Ovary (tissue), 10 donors: ENCODE measurements at places on chromosomes 6 and 20.
A peak's percentile ranks its signal among the peaks of the same experiment; 100 is the strongest.

GRCh38 chr6:111238464-111239119 lies 151.3 kb downstream of the SLC16A10 start:
- no peak for DNase-seq

DNA sequence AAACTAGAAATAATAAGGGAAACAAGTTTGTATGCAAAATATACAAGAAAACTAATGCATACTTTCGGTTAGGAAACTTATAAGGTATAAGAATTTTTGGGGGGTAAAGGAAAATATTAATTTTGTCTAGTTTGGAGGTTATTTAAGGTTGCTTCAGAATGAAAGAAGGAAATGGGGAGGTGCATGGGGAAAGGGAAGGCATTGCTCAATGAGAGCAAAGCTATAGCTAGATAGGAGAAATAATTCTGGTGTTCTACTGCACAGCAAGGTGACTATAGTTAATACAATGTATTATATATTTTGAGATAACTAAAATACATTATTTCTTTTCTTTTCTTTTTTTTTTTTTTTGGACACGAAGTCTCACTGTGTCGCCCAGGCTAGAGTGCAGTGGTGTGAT lies 5.4 kb upstream of the MYMX start:
- no peak for DNase-seq

DNA sequence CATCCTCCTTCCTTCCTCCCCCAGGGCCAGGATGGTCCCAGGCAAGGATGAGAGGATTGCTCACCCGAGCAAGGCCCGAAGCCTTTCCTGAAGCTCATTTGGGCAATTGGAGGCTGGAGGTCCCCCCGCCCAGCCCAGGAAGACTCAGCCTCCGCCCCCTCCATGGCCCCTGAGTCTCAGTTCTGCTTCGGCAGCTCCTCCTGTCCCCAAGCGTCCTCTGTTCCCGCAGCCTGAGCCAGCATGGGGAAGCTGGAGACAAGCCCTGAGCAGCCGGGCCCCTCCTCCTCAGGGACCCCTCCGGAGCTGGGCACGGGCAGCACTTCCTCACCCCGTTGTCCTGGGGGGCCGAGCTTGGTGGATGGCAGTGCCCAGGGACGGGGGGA lies 26.0 kb downstream of the SLC17A9 start:
- DNase-seq: no peak

DNA sequence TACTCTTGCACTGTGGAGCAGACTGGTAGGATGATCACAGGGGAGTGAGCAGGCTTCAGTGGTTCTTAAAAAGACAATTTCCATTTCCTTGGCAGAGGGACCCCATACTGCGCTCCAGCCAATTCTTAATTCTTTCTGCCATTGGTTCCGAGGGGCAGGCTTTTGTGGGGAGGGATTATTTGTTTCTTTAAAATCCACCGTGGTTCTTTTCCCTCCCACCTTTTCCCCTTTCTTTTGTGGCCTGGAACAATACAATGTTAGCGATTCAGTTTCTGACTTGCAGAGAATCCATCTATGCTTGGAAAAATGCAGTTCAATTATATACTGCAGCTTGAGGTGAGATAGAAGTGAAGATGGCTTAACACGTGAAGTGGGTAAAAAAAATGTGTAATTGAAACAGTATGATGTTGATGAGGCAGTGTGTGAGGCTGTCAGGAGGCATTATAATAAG lies 379.0 kb upstream of the FLRT3 start:
- DNase-seq: no peak

DNA sequence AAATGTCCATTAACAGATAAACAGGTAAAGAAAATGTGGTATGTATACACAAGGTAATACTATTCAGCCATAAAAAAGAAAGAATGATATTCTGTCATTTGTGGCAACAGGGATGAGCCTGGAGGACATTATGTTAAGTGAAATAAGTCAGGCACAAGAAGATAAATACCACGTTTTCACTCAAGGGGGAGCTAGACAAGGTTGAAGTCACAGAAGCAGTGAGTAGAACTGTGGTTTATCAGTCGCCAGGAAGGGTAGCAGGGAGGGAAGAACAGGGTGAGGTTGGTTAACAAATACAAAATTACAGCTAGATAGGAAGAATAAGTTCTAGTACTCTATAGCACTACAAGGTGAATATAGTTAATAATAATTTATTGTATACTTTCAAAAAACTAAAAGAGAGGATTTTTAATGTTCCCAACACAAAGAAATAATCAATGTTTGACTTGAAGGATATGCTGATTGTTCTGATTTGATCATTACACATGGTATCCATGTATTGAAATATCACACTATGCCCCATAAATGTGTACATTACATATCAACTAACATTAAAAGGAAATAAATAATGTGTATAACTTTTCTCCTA lies 21.1 kb downstream of the RTN4IP1 start:
- no peak for DNase-seq

DNA sequence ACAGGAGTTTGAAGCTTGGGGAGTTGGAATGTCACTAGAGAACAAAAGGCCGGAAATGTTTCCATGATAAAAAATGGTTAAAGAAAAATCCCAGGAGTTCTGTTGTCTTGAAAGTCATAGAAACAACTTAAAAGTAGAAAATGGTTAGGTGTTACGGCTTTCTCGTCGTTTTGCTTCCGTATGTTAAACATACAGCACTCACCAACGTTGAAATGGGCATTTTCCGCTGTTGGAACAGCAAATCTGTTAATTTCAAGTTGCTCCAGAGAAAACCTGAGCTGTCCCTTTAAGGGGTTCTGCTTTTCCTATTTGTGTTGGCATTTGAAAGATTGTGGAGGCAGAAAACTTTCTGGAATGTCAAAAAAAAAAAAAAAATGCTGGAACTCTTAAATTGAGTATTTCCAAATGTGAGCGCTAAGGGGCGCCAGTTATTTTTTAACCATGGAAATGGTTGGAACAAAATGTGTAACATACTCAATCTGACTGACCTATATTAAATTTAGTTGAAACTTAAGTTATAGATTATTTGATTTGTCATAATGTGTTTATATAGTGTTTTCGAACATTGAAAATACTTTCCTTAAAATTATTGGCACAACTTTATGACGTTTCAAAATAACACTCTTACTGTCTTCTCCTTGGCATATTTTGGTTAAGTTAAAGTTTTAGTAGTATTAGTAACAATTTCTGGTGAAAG lies 2.2 kb downstream of the QKI start:
- peak; percentile 60 for DNase-seq
